ENCODE measurements at places on chromosomes 12 and 14.
A peak's percentile ranks its signal among the peaks of the same experiment; 100 is the strongest.

DNA sequence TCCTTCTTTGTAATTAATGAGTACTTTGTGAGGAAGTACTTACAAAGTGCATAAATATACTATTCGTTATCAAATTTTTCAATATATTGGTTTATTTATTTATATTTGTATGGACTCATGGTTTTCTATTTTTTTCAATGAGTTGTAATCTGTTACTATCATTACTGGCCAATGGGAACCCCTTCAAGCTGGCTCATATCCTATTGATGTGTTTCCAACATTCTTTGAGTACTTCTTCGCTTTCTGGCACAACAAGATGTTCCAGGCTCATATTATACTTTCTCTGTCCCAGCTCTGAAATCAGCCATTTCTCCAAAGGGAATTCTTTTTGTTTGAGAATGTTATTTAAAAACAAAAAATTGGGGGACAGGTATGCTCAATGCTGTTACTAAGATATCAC lies 17.5 kb downstream of the YBX3 start:
- no peak for DNase-seq

GRCh38 chr12:122023339-122024131 lies 1.9 kb downstream of the BCL7A start:
- no peak for DNase-seq

DNA sequence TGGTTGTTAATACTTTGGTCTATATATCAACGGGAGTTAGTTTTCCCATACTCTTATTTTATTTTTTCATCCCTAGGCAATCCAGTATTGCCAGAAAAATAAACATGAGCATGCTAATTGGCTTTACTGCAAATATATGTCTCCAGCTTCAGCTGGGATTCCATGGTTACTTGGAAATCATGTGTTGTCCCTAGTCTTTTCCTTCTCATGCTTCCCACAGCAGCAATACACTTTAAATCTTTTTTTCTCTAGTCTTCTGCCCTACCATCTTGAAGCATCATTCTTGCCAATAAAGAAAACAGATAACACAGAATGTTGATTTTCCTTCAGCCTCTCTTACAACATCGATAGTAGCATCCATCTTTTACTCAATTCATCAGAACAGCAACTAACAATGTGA lies 60.2 kb downstream of the SLC2A13 start:
- DNase-seq: no peak

GRCh38 chr12:20374795-20375194 lies 6.5 kb downstream of the PDE3A start:
- DNase-seq: no peak

DNA sequence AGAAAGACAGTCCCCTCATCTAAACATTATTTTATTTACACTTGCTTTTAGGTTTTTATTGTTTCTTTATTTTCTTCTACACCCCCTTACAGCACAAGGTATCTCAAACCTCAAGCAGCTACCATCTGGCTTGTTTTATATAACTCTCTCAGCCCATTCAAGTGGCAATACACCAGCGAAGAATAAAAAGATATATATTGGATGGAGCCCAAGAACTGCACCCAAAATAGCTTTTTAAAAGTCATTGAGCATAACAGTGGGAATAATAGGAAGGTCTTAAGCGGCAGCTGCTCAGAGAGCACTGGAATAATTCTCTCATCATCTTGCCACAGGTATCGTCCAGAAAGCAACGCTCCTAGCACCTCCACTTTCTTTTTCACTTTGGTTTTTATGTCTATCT lies 322.5 kb downstream of the SYT1 start:
- no peak for DNase-seq

DNA sequence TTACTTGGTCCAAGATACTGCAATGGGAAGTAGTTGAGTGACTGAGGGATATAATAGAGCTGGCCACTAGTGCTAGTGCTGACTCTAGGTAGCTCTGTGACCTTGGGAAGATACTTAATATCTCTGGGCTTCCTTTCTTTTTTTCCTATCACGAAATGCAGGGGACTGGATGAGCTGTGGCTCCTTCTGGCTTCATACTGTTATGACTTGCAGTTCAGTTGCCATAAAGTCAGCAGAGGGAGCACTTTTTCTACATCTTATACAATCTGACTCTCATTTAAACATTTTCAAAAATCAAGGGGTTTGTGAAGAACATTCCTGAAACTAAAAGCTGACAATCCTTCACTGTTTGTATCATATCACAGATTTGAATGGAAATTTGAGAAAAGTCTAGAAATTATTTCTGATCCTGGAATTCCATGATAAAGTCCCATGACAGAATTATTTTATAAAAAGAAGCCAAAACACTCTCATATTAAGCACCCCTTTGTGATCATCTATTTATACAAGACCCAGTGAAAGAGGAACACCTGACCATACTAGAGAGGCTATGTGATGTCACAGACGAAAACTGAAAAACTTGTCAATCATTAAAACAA lies 5.3 kb downstream of the BHLHE41 start:
- no peak for DNase-seq

DNA sequence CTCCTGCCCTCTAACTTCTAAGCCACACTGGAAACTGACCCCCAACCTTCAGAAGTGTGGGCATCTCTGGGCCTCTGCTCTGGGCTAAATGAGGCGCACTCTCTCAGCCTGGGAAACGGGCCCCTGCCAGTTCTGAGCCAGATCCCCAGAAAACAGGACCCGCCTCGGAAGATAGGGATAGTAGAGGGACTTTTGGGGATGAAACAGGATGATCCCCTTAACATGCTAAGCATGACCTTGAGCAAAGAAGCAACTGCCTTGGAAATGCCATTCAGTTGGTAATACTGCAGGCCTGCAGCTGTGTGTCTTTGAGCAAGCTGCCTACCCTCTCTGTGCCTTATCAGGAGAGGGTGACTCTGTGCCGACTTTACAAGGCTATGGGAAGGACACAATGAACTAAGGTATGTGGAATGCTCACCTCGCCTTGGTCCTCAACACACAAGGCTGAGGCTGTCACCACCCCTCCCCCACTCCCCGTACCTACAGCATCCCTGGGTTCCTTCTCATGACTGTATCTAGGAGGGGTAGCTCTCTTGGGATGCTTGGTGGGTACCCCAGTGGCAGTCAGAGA lies 54.0 kb downstream of the NCOR2 start:
- DNase-seq: no peak

DNA sequence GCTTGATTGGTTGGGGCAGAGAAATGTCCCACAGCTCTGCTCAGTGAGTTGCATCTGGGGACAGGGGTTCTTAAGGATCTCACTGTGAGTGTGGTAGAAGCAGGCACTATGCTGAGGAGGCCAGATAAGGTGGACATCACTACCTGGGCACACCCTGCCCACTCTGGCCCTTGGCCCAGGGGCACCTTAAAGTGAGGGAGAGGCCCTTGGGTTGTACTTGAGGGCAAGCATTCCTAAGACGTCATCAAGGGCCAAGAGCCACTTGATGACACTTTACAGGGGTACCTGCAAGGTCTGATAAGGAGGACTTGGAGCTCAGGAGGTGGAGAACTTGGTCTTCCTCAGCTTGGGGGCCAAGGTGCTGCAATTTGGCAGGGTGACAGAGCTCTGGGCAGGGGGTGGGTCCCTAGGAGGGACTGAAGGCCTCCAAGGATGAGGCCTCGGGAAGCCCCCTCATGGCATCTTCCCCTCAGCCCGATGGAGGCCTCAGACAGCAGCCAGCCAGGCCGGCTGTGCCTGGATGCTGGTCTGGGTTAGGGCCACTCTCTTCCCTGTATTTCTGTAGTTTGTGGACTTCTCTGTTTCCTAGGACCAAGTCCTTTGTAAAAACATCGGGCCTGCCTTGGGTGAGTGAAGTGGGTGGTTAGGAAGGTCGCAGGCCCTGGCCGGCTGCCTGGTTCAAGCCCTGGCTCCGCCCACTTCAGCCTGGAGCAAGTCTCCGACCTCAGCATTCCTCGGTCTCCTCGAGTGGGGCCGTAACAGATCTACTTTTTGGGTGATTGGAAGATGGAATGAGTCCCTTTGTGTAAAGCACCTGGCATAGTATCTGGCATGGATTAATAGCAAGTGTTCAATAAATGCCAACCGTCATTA lies 24.8 kb downstream of the GPR68 start:
- no peak for DNase-seq

DNA sequence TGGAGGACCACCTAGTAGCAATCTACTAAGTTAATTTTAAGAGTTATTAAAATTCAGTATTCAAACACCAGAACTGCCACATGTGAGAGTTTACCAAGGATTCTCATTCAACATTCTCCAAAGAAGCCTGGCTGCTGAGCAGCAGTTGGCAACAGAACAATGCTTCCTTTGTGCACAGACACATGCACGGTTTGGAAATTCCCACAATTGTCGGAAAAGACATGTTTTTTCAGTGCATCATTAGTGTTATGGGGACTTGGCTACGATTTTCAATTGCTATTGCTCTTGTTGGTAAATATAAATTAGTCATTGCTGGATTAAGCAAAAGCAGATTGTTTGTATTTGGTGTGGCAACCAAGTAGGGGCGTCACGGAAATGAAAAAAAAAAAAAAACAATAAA lies 22.2 kb downstream of the ST8SIA1 start:
- no peak for DNase-seq

GRCh38 chr12:129169928-129170327 lies 316.6 kb downstream of the GLT1D1 start:
- DNase-seq: no peak

GRCh38 chr12:122297494-122297893 lies 31.2 kb upstream of the VPS33A start:
- no peak for DNase-seq

DNA sequence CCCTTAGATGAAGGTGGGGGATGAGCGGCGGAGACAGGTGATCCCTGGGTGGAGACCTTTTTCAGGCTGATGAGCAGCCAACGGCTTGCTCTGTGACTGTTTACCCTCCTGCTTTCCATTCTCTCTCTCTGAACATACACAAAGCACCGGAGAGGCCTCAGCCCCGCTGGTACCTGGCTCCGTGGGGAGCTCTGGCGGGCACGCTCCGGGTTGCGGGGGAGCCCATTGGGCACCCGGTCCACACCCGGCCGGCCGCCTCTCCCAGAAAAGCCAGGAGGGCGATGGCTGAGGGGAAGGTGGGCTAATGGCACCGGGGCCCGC lies 545 bp downstream of the SMARCC2 start:
- no peak for DNase-seq

- no peak for DNase-seq
Measured at GRCh38 chr12:107600581-107601144, 84.9 kb upstream of the PWP1 start.

DNA sequence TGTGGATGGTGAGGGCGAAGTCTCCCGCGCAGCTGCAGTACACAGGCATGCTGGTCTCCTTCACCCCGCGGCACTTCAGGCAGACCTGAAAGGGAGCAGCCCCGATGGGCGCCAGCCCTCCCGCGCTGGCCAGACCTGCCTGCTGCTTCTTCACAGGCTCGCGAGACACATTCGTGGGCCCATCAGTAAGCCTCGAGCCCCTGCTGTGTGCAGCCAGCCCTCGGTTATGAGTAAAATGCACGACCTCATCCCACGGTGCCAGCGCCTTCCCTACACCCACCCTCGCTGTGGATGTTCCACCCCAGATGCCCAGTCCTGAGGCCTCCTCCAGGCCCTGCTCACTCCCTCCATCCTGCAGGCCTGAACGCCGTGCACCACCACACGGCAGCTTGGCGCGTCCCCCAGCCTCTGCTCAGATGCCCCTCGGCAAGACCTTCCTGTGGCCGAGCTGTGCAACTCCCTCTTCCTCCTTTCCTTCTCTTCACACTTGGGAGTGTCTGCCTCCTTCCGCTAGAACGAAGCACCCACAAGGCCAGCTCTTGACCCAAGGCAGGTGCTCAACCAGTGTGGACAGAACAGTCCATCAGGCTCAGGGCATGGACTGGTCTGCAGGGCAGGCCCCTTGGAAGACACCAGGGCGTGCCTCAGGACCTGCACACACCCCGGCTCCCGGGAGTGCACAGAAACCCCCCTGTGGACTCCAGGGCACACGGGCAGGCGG lies 6.5 kb downstream of the P2RX2 start:
- DNase-seq: no peak

DNA sequence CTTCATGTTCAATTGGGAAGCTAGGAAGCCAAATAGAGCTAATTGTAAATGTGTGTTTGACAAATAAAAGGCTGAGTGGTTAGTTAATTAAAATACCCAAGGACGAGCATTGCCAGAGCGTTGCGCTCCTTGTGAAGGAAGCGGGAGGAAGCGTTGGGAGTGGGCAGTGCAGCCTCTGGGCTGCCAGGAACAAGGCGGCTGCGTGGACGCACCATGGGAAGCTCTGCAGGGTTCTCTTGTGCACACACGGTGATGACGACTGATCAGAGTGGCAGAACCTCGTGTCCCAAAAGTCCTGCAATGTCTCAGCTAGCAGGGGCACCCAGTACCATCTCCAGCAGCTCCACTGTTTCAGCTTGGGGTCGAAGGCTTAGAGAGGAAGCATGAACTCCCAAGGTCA lies 546.6 kb upstream of the TMEM132C start:
- no peak for DNase-seq

DNA sequence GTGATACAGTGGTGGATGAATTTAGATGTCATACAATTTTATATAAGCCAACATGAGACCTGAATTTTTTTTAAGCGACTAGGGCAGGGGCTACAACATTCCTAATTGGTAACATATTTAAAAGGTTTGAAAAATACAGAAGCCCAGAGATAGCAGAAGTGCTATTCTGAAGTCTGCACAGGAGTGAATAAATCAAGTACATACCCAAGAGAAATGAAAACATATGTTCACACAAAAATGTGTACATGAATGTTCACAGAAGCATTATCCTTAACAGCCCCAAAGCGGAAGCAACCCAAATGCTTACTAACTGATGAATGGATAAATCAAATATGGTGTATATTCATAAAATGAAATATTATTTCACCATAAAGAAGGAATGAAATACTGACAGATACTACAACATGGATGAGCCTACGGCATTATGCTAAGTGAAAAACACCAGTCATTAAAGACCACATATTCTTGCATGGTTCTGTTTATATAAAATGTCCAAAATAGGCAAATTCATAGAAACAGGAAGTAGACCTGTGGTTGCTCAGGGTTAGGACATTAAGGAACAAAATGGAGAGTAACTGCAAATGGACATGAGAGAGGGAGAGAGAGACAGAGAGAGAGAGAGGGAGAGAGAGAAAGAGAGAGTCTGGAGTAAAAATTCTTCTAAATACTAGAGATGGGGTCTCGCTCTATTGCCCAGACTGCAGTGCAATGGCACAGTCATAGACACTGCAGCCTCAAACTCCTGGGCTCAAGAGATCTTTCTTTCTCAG lies 28.0 kb upstream of the GXYLT1 start:
- no peak for DNase-seq

GRCh38 chr12:56129206-56129941 lies 1.3 kb downstream of the ESYT1 start:
- peak; percentile 83 for DNase-seq
